Activated naive CD4-positive, alpha-beta T cell (primary cell): ENCODE measurements at places on chromosomes 16 and 17.

DNA sequence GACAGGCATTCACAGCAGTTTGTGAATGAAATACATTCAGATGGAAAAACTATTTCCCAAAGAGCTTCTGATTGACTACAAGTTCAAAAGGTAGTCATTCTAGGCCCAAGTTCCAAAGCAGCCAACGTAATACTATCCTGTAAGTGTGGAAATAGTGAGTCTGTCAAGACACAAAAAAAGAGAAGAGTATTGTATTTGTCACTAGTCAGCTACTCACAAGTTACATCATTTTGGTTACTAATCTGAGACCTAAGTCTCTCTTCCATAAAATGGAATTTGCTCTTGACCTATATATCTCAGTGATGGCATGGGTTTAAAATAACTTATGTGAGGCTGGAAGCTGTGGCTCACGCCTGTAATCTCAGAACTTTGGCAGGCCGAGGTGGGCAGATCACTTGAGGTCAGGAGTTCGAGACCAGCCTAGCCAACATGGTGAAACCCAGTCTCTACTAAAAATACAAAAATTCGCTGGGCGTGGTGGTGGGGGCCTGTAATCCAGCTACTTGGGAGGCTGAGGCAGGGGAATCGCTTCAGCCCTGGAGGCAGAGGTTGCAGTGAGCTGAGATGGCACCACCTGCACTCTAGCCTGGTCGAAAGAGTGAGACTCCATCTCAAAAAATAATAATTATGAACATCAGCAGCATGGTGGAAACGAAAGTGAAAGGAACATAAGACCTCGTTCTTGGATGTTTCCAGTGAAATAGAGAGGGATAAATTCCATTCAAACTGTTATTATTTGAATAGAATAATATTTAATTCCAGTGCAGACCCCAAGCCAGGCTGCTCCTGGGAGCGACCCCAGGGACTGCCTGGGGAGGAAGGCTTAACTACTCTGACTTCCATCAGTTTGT, 2.9 kb downstream of the CMC2 start:
- DNase-seq = no peak

DNA sequence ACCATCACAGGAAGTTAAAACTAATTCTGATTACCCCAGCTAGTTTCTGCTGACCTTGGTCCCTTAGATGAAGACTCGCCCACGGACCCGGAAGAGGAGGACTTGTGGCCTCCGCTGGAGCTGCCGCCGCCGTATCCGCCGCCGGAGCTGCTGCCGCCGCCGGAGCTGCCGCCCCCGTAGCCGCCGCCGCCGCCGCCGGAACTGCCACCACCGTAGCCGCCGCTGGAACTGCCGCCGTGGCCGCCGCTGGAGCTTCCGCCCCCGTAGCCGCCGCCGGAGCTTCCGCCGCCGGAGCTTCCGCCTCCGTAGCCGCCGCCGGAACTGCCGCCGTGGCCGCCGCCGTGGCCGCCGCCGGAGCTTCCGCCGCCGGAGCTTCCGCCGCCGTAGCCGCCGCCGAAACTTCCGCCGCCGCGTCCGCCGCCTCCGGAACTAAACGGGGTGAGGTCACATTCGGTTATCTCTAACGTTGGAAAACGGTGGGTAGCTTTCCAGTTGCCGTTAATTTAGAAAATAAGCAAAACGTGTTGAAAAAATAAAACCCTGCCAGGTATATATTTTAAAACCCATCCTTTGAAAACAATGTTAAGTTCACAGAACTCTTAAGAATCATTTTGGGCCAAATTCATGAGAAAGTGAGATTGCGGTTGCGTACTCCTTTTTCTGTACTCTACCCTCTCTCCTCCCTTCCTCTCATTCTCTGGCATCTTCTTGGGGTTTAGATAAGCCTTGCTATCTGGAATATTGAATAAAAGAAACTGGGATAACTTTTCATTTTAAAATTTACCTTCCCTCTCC, 3.5 kb downstream of the KRT10 start:
- DNase-seq = peak; percentile 72

- DNase-seq = no peak
Observed at GRCh38 chr17:28365487-28365886, 488 bp upstream of the SEBOX start.

DNA sequence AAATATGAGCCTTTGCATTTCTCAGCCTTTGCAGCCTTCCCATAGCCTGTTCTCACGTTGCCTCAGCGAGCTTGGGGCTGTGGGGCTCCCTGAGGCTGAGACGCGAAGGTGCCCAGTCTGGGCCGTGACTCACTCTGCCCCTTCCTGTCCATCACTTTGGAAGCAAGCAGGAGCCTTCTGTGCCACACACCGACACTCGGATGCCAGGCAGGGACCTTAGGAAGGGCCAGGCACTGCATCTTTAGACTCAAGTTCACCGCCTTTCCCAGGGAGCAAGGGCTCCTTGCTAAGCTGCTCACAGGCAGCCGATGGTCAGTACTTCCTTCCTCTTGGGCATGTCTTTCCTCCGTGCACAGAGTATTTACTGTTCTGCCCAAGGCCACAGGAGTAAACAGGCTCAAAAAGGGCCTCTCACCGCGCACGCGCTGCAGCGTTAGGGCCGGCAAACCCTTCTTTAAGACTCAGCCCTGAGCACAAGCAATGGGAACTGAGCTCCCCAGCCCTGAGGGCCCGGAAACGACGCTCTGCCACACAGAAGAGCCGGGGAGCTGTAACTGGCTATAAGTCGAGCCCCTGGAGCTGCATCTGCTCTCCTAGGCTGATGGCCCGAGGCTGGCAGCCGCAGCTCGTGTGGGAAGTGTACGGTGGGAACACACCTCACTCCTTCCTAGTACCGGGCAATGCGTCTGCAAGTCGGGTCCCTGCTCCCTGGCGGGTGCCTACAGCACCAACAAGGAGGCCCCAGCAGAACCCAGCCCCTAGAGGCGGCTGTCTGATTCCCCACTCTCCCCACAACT, 7.2 kb downstream of the TIMM22 start:
- no peak for DNase-seq

- no peak for DNase-seq
Observed at GRCh38 chr17:75667825-75668224, 687 bp downstream of the SAP30BP start.

DNA sequence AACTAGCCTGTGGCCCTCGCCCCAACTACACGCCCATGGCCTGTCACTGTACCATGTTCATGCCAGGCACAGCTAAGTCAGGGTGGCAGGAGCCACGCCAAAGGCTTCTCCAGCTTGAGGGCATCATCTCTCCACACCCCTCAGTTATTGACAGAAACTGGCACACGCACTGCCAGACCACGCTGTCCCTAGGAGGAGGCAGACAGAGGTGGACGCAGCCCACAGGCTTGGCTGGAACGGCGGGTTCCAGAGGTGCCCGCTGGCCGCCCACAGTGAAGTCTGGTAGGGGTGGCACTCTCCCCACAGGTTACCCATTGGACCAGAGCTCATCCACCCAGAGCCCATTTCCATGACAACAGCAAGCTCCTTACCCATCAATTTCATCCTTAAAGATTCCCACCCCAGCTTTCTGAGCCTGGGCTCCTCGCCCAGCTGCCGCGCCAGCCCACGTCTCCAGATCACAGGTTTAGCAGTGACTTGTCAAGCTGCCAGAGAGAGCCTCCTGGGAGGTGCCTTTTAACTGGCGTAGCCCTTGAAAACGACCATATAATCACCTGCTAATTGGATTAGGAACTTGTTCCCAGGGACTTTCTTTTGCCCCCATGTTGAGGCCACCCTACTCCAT, 27.9 kb downstream of the RPRML start:
- no peak for DNase-seq

DNA sequence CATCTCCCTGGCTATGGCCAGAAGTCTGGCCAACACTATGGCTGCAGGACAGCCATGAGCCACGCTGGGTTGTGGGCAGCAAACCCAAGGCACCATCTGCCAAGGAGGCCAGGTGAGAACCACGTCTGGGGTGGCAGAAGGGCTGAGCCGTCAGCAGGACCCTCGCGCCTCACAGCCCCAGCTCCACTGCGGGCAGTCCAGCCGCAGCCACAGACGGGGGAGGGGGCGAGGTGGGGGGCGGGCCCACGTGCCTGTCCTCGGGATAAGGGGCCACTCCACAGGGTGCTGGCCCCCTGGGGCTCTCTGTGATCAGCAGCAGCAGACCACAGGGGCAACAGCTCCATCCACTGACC, 6.5 kb upstream of the BAIAP2 start:
- no peak for DNase-seq

DNA sequence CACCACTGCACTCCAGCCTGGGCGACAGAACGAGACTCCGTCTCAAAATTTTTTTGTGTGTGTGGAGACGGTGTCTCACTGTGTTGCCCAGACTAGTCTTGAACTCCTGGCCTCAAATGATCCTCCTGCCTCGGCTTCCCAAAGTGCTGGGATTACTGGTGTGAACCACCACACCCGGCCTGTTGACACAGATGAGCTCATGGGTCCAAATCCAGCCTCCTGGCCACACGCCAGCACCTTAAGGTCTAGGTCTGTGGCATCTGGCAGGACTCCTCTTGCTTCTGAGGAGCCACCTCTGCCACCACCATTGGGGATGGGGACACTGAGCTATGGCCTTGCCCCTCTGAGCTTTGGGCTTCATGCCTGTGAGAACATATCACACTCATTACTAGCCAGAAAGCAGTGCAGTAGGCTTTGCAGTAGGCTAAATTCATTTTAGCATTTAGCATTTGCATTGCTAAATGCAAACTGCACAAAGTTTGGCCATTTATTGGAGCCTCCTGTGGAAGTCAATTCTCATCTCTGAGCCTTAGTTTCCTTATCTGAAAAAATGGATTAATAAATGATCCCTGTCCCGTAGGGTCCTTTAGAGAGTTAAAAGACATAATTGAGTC, 5.5 kb upstream of the CDIPT start:
- DNase-seq = no peak
